ENCODE measurements at places on chromosomes 2 and 18.

- DNase-seq = no peak
Observed at GRCh38 chr2:233912691-233913423, 4.3 kb upstream of the TRPM8 start.

- no peak for DNase-seq
Observed at GRCh38 chr18:5884375-5884774, 10.9 kb downstream of the TMEM200C start.

DNA sequence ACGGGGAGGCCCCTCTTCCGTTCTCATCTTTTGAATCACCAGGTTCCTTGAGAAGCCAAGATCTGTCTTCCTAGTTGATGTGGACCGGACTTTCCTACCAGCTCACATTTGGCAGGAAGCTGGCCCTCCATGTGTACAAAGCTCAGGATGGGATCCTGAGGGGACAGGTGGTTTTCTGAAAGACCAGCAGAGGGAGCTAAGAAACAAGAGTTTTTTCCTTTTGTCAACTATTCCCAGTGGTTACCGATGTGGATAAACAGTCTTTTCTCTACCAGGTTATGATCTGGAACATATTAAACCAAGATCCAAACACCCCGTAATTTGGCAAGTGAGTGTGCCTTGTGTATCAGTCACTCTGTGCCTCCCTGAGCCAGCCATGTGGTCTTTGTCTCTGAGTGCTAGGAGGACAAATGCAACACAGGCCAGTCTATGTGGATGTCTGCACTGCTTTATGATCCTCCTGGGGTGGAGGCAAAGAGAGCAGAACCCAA, 25.1 kb upstream of the ARHGAP25 start:
- peak; percentile 43 for DNase-seq

GRCh38 chr2:226151157-226151556, 648.5 kb downstream of the IRS1 start:
- DNase-seq = no peak

GRCh38 chr18:62524440-62525200, 1.8 kb downstream of the ZCCHC2 start:
- peak; percentile 60 for DNase-seq

- DNase-seq = no peak
Observed at GRCh38 chr2:78676921-78677696, 348.4 kb upstream of the REG3G start.

- DNase-seq = no peak
Observed at GRCh38 chr2:189439342-189439741, 1.9 kb upstream of the WDR75 start.

GRCh38 chr2:175805442-175806124, 196.5 kb downstream of the LNPK start:
- DNase-seq = no peak

- no peak for DNase-seq
Observed at GRCh38 chr2:147420947-147421675, 423.7 kb upstream of the ACVR2A start.

DNA sequence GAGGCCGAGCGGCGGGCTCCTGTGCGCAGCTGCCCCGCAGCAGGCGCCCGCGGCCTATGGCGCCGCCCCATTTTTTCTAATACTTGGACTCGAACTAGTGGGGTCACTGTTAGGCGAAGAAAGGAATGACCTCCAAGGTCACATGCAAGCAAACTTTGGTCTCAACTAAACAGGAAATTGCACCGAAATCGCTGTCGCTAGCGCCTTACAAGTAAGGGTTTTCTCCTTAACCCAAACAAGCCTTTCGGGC, 339 bp downstream of the ACAA2 start:
- DNase-seq = no peak

DNA sequence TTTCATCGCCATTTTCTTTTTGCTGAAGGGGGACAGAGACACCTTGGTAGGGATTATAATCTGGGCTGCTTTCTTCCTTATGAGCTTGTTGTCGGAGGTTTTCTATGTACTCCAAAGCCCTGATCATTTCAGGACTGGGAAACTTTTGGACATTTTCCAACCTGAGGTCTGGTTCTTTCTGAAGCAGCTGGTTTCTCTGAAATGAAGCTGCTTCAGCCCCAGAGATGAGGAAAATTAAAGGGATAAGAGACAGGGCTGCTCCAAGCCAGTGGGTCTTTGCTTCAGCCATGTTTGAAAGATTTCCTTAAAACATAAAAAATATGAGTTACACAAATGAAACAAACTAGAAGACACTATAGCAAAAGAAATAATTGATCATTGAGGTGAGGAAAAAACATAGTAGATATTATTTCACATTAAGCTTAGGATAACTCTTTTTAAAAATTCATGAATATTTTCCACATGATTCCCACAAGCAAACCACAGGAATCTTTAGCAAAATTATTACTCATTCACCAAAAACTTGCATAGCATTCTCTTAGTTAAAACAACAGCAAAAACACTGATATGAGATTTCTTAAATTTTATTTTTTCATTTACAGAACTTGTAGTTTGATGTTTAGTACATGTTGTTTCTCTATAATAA, 3.0 kb downstream of the SCG2 start:
- DNase-seq = no peak

DNA sequence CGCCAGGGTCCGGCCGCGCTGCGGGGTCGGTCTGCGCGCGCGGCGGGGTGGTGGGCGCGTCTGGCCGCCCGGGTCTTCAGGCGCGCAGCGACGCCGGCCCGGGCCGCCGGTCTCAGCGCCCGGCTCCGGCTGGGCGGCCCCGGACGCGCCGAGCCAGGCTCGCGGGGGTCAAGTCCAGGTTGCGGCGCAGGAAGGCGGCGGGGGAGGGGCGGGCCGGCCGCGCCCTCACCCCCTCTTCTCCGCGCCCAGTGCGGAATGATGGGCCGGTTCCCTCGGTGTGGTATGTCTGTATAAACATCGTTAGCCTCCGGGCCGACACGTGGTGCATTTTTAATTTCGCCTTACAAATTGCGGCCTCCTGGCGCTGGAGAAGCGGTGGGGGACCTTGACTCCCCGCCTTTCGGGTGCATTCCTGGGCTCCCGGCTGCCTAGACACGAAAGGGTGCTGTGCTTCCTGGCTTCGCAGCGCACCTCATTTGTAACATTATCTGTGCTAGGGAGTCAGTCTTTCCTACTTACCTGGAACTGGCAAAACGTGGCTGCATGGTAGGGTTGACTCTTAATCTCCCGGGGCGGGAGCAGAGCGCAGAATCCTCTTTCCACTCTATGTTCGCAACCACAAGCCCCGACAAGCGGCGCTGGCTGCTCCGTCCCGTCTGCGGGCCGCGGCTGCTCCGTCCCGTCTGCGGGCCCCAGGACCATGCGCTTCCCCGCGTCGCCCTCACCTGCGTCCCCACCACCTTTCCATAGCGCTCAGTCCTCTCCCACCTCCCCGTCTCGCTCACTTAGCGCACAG, 69.0 kb downstream of the CTAGE1 start:
- no peak for DNase-seq
